Activated CD4-positive, CD25-positive, alpha-beta regulatory T cell treated with anti-CD3 and anti-CD28 coated beads, Interleukin-2, amount 50 U/mL, for 72 hours (primary cell): ENCODE measurements at places on chromosomes 11 and 22.

- no peak for DNase-seq
Measured at GRCh38 chr11:30143098-30143705, 87.6 kb upstream of the FSHB start.

DNA sequence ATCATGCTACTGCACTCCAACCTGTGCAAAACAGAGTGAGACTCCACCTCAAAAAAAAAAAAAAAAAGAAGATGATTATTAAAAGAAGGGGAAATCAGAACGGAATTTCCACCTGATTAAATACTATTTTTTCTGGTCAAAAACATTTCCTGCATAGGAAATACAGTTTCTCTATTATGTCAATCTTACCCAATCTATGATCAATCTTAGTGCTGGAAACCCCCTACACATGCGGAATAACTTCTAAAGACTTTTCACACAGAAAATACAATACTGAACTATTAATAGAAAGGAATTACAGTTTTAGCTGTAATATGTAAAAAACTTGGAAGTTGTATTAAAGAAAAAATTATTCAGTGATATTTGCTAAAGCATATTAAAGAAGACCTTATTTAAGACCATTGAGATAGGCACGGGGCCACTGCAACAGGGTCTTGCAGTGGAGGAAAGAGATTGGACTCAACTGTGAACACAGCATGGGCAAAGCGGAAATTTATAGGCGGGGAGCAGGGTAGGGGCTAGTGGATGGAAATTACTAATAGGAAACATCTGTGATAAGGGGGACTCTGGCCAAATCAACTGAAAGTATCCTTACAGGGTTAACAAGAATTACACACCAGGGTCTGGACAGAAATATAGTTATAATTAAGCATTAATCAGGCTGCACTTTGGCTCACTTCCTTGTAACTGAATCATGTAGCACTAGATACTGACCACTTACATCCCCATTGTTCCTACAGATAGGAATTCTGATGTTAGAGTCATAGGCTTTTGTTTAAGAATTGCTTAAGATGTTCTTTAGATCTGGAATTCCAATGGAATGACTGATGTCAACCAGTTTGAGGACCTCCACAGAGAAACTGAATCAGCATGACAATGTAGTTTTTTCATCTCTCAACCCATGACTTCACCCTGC lies 411.5 kb upstream of the DDI1 start:
- DNase-seq = no peak

DNA sequence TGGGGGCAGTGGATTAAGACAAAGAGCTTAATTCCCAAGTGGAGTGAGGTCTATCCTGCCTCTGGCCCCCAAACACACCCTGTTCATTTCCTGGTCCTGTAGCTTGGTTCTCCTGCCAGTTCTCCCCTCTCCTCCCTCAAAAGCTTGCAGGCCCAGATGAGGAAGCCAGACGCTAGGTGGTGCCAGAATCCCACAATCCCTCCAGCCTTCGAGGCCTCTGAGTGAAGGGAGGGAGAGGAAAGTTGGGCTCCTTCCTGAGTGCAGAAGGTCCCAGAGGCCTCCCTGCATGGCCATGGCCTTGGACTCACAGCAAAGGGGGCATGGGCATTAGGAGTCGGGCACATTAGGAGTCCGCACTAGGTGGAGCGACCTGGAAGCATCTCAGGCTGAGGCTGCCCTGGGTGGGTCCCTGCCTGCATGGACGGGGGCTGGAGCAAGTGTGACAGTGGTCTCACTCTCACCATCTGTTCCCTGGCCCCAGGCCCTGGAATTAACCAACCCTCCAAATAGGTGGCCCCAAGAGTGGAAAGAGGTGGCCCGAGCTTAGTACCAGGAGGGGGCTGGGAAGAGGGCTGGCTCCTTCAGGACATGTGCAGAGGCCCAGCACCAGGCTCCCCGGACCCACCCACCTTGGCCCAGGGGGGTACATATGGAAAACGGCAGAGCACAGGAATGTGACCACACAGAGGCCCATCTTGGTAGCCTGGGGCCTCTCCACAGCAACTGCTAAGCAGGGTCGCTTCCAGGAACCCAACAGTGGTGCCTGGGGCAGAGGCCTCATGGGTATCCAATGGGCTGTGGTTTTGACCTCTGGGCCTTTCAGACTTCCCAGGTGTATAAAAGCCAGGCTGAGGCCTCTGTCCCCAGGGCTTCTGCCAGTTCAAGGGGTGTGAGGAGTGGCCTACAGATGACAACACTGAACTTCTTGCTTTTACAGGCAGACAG lies 5.2 kb downstream of the FXYD2 start:
- no peak for DNase-seq

DNA sequence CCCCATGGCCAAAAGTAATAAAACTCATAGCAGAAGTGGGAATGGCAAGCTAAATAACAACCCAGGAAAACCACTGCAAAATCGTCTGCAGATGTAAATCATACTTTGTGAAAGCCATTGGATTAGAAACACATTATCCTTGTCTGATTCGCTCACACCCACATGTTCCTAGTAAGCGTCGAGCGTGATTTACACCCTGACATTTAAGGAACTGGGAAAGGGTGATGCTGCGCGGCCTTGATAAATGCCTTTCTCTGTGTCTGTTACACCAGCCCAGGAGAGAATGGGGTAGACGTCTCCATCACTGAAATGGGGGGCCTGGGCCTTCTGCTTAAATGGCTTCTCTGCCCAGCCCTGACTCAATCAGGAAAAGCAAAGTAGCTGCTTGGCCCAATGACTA lies 162.7 kb downstream of the NTM start:
- DNase-seq = no peak
